ENCODE measurements at places on chromosomes 4 and X.
A peak's percentile ranks its signal among the peaks of the same experiment; 100 is the strongest.

- no peak for DNase-seq
These were observed 150.5 kb upstream of the RXFP1 start for GRCh38 chr4:158371158-158371557.

DNA sequence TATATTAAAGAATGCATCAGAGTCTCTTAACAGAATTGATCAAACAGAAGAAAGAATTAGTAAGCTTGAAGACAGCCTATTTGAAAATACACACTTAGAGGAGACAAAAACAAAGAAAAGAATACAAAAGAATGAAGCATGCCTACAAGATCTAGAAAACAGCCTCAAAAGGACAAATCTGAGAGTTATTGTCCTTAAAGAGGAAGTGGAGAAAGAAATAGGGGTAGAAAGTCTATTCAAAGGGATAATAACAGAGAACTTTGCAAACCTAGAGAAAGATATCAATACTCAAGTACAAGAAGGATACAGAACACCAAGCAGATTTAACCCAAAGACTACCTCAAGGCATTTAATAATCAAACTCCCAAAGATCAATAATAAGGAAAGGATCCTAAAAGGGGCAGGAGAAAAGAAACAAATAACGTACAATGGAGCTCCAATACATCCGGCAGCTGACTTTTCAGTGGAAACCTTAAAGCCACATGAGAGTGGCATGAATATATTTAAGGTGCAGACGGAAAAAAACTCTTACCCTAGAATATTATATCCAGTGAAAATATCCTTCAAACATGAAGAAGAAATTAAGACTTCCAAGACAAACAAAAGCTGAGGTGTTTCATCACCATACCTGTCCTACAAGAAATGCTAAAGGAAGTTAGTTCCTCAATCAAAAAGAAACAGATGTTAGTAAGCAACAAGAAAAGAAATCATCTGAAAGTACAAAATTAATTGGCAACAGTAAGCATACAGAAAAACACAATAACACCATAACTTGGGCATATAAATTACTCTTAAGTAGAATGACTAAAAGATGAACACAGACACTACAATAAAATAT is 36.1 kb downstream of the LRBA start:
- no peak for DNase-seq

DNA sequence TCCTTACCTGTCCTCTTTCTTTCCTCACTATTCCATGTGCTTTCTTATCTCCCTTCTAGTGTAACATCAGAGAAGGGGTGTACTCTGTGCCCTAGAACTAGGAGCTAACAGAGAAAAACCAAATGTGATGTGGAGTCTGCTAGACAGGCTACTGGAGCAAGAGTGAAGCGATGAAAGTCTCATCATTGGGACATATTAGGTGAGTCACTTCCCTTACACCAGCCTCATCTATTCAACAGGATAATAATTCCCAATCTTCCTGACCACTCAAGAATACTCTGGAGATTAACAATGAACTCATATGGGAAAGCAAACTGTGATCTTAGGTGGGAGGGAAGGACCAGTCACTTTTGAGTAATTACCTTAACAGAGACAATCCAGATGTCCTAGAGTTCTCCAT is 58.1 kb downstream of the RAB40A start:
- DNase-seq, result no peak

DNA sequence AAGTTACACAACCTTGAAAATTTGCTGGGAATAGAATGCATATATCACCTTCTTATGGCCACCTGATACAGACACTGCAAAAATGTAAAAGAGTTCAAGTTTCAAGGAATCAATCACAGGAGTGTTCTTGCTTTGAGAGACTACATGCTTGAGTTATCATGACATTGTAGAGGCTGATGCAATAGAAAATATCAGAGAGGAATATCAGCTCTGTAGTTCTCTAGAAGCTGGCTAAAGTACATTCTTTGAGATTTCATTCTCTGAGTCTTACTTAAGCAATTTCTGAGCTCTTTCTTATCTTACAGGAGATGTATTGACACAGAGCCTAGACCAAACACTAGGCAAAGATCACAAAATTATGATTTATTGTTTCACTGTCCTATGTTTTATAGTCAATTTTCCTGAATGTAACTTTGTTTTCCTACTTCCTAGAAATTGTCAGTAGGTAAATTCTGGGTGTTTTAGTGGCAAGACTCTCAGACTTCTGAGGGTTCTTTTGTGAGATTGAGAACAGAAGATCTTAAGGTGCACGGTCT is 152.1 kb upstream of the HPGD start:
- DNase-seq, result no peak

DNA sequence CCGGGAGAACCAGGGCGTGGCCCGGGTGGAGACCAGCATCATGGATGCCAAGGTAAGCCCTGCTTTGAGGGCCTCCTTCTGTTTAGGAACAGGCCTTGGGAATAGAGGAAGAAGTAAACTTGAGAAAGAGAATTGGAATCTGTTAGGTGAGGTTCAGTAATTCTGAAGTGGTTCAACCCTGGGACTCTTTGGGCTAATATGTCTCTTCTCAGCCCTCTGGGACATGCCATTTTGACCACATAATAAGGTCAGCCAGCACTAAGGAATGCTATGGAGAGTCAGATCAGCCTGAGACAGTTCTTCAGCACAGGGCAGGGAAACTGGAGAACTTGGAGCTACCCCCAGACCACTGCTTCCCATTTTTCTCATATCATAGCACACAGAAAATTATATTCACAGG is 63.3 kb upstream of the PRPS1 start:
- no peak for DNase-seq

DNA sequence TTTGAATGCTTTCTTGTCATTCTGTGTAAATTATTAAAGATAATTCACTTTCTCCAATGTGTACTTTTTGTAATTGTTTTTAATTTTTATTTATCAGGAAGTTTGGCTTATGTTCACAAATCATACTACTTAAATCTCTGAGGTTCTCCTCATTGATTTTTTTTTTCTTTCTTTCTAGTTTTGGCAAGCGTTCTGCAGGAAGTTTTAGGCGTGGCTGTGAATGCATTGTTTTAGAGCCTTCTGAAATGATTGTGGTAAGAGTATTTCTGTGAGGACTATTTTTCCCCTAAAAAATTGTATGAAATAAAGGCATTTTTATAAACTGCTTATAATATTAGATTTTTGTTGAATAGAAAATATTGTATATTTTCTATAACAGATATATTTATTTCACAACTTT is 135.8 kb downstream of the RAPGEF2 start:
- no peak for DNase-seq

DNA sequence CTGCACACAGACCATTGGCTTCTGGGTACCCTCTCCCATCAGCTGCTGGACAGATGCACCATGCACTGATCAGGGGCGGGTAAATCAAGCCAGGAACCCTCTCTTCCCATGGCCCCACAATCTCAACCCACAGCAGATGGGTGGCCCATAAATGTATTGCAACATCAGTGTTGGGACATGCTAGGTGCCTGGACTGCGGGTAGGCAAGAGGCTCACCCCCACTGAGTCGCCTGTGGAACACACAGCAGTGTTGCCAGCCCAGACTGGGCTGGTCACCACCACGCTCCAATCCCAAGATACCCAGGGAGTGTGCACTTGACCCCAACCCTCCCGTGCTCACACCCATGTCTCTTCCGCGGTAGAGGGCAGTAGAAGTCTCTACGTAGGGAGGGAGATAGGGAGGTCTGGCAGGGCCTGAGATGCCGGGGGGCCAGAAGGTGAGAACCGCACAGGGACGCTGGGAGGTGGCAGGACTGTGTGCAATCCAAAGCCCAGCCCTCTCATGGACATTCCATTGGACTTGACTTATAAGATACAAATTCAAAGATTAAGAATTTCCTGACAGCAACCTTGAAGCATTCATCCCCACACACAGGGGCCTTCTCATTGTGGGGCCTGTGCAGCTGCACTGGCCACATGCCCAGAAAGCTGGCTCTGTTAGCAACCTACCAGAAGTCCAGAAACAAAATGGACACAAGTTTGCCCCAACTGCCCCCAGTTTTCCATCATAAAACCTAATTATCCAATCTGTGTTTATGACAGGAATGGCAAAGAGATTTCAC is 183.7 kb downstream of the NSUN7 start:
- DNase-seq, result no peak

DNA sequence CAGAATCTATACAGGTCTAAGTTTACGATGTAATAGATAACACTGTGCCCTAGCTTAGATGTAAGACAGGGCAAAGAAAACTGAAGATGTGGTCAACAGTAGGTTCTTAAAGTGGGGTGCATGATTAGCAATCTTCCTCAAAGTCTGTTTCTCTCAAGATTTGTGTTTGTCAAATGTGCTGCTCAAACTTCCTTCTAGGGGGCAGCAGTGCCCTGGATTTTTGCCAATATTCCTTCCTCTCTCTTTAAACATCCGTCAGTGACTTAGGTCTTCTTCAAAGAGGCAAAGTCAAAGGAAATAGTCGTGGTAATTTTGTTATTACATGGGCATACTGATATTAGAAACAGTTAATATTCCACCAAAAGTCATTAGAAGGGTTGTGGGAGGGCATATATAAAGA is 4.2 kb upstream of the PDHA2 start:
- no peak for DNase-seq

- DNase-seq, result no peak
These were observed 51.1 kb upstream of the IL21 start for GRCh38 chr4:122671919-122672490.

GRCh38 chr4:166121897-166122296 is 248.9 kb downstream of the TLL1 start:
- DNase-seq, result no peak

- DNase-seq, result no peak
These were observed 274.8 kb upstream of the TENM3 start for GRCh38 chr4:181968371-181968770.

DNA sequence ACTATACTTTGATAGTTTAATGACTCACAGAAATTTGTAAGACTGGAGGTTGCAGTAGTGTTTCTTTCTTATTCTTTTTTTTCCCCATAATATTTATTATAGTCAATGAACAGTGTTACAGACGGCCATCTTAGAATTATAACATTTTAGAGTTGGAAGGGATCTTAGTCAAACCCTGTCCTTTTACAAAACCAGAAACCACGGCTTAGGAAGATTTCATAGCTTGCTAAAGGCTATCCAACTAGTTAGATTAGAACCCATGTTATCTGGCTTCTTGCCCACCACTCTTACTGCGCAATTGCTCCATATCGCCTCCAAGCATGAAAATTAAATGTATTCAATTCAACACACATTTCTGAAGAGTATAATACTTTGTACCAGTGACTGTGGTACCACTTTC is 1.1 kb downstream of the XIAP start:
- peak; percentile 13 for DNase-seq

- no peak for DNase-seq
These were observed at the start of gene MXRA5 for GRCh38 chrX:3346501-3347259. TSS of gene MXRA5 (minus strand) at chrX:3346652. CDS start at chrX:3343833, 2,819 bp downstream.

All from urinary bladder (tissue), 4 donors.